Stimulated activated CD8-positive, alpha-beta memory T cell treated with anti-CD3 and anti-CD28 coated beads, Interleukin-4, amount 100 ng/mL, for 48 hours (primary cell): ENCODE measurements at places on chromosomes 11 and 22.

DNA sequence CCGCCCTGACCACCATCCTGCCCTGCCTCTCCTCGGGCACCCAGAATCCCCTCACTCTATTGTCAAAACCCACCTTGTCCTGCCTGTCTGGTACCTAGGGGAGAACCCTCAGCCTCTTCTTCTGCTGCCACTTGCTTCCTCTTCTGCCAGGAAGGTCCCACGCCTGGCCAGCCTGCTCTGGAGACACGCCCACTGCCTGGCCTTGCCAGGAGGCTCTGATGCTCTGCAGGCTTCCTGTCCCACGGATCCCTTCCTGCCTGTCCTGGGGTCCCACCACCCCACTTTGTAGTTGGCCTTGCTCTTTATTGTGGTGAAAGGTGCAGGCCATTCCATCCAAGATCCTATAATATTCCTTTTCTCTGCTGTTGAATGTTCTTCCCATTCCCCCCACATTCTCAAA lies 63.4 kb downstream of the BMAL1 start:
- no peak for DNase-seq

DNA sequence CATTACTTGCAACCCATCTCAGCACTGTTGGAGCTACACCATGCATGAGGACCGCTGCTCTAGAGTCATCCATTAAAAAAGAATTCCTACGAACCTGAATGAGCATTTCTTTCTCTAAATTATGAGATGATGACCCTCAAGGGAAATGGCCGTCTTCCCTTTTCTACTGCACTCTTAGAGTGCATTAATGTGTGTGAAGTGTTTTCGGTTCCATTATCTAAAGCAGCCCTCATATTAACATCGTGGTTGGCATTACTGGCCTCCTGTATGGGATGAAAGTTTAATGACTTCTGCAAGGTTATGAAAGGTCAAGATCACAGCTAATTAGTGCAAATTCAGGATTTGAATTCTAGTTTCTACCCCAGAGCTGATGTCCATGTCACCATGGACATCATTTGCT lies 16.7 kb downstream of the CD44 start:
- DNase-seq, result no peak

GRCh38 chr11:92865352-92865751 lies 104.1 kb upstream of the MTNR1B start:
- no peak for DNase-seq

GRCh38 chr11:128179512-128179911 lies 407.8 kb downstream of the ETS1 start:
- no peak for DNase-seq

DNA sequence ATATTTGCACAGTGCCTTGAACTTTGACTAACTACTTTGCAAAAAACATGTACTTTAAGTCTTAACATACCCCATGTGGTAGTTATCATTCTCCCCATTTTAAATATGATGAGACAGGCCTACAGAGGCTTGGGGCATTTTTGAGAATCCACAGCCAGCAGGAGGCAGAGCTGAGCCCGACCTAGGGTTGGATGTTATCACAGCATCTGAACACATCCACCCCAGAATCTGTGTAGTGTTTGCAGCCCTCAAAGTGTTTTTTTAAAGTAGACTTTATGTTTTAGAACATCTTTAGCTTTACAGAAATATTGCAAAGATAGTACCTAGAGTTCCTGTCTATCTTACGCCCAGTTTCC lies 17.6 kb downstream of the OTOG start:
- DNase-seq, result no peak

DNA sequence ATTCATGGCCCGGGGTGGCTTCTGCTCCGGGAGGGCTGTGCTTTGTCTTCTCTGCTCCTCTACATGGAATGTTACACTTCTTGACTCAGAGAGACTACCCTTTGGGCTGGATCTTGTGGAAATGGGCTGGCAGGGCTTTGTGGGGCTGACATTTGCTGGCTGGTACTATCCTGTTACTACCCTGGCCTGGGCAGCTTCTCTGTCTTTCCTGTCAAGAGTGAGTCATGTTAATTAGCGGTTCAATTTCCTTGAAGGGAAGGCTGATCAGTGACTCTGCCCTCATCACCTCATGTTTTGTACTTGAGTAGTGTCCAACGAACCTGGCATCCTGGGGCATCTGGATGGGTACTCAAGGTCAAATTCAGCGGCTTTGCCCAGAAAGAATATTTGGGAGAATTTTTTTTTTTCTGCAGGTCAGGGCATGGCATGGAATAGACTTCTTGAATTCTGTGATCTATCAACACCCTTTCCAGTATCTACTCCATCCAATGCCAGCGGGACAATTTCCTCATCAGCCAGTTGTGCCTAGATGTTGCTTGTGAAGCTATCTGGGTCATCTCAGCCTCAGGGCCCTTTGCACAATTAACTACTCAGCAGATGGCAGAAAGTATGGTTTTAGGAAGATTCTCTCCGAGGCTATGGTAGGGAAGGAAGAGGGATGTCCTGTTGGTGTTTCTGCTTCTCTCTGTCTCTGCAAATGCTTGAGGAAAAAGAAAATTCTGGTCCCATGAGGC lies 140.5 kb upstream of the PLET1 start:
- DNase-seq, result no peak

DNA sequence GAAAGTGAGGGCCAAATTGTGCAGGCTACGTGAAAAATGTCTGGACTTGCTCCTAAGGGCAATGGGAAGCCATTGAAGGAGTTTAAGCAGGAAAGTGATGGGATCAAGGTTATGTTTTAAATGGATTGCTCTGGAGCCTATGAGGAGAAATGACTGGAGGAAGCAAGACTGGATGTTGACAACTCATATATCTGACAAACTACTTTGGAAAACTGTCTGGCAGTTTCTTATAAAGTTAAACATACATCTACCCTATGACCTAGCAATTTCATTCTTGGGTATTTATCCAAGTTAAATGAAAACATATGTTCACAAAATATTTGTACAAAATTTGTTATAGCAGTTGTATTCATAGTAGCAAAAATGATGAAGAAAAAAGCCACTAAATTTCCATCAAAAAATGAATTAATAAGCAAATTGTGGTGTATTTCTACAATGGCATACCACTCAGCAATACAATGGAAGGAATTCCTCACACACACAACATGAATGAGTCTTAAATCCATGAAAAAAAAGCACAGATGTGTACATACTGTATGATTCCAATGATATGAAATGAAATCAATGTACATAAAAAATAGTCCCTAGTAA lies 24.1 kb downstream of the FZD4 start:
- DNase-seq, result no peak

DNA sequence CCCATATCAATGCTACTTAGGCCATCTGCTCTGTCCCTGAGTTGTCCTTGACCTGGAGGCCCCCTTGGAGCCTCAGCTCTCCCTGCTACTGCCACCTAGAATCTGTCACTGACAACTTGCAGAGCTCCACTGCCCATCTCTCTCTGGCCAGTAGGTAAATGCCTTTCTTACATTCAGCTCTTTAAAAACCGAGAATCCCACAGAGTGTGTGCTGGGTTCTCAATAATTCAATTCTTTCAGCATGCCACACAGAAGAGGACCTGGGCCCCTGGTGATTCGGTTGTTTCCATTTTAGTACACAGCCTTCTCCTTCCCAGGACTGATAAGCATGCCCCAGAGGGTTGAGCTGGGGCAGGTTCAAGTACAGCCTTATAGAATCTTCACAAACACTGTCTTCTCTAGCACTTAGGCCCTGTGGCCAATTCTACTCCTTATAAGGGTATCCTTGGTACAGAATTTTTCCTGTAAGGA lies 22.0 kb upstream of the IPO7 start:
- peak; percentile 39 for DNase-seq
